D721Med (cell line): ENCODE measurements at places on chromosomes 7 and 10.

DNA sequence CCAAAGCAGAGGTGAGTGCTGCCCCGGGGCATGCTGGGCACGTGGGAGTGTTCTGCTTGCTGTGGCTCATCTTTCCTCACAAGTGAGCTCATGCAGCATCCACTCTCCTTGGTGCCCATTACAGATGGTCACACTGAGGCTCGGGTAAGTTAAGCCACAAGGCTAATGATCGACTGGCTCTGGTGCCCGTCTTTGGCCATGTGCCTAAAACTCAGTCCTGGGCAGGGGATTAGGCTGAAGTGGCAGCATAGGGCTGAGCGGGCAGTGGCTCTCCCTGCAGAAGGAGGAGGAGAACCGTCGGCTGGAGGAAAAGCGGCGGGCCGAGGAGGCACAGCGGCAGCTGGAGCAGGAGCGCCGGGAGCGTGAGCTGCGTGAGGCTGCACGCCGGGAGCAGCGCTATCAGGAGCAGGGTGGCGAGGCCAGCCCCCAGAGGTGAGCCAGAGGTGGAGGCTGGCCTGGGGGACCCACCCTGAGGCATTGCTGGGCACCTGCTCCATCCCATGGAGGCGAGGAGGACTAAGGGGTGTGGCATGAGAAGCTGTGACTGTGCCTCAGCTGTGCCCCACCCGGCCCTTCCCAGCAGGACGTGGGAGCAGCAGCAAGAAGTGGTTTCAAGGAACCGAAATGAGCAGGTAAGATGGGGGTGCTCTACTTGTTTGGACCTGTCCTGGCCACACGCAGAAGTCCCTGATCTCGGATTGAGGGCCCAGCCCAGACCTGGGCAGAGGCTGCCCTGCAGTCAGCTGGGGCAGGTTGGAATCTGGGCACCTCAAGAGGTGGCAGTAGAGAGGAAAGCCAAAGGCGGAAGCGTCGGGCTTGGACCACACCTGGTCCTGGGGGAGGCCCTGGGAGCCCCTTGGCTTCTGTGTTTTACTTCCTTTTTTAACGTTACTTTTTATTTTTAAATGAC lies 7.3 kb downstream of the PGAM2 start:
- DNase-seq: no peak

DNA sequence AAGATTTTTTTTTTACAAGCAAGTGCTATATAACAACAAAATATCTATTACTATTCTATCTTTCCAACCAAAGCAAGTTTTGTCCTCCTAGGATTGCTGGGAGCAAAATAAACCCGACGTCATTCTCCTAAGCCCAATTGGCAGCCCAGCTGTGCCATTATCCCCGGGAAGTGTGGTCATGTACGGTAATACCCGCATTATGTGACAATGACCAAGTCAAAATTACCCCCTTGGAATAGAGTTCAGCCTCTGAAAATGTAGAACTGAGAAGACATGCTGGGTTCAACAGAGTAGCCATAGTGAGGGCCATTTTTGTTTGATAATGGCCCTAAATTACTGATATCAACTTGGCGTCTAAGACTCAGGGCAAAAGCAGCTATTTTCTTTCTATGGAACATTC lies 215.5 kb downstream of the LRRTM3 start:
- DNase-seq: no peak

DNA sequence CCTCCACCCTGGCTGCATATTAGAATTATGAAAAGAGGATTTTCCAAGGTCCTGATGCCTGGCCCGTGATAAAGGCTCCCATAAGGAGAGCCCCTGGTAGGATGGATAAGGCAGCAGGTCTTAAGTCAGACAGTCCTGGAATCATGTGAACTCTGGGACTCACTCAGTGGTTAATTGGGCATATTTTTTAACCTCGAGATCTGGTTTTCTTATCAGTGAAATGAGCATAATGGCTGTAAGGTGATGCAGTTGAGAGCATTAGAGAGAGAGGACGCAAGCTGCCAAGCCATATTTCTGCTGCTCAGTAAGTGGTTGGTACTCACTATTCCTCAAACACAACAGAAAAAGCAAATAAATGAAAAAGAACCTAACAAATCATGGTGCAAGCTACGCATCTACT lies 37.8 kb downstream of the TARP start:
- no peak for DNase-seq

DNA sequence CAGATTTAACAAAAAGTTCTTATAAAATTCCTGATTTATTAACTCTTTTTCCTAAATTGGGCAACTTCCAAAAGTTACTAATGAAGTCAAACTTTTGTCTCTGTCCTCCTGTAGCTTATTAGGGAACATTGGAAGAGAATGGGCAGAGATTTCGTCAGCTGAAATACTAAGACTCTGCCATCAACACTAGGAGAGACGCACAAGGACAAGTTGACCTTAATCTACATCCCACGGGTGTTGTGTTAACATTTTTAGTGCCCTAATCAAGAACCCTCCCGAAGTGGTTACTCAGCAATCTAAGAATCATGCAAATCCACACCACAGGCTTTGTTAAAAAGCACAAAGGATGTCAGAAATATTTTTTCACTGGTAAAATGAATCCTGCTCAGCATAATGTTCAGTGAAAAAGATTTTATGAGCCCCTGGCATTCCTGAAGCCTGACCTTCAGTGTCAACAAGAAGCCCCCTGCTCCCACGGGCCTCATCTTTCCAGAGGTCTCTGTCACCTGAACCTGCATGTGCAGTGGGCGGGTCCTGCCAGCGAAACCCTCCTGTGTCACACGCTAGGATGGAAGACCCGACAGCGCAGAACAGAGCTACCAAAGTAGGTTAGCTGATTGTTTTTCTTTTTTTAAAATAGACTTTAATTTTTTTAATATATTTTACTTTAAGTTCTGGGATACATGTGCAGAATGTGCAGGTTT lies 70.6 kb upstream of the AKR1E2 start:
- DNase-seq: no peak

- no peak for DNase-seq
These were observed 8.0 kb upstream of the ACTR3B start for GRCh38 chr7:152751449-152752141.

GRCh38 chr10:69391158-69391557 lies 25.6 kb downstream of the TACR2 start:
- no peak for DNase-seq

- DNase-seq: no peak
These were observed 373 bp downstream of the DHX32 start for GRCh38 chr10:125880719-125881118.

DNA sequence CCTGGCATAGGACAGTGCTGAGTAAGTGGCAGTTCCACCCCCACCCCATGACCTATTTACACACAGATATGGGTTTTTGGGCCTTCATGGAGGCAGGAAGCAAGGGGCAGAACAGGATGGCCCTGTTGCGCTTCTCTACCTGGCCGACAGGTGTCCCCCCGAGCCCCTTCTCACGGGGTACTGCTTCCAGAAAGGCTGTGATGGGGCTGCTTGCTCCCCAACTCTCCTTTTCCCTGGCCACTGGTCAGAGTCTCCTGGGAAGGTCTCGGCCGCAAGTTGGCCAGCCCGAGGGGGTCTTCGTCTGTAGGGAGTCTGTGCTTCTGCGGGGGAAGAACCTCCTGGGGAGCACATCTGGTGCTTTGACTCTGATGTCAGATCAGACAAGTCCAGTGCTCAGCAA lies 139.8 kb upstream of the TNS3 start:
- DNase-seq: no peak

DNA sequence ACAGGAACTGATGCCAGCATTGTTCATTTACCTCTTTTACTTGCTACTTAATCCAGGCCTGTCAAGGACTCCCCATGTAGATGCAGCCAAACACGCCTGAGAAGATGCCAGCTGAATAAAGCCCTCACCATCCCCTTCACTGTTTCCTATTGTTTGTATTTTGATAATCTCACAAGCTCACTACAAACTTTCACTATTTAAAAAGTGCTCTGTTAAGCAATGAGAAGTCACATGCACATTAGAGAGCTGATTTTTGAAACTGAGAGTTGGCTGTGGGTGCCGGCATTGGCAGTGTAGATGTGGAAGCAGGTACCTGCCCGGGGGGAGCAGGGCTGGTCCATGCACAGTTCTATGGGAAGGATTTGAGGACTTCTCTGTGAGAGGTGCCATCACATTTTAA lies 169.8 kb upstream of the GRB10 start:
- DNase-seq: no peak

- no peak for DNase-seq
These were observed 235.4 kb downstream of the TRIL start for GRCh38 chr7:28722684-28723083.
